MCF 10A (cell line): ENCODE measurements at places on chromosomes 7 and 10.

- DNase-seq, result no peak
Observed at GRCh38 chr7:99409806-99410205, 1.0 kb downstream of the BUD31 start.

DNA sequence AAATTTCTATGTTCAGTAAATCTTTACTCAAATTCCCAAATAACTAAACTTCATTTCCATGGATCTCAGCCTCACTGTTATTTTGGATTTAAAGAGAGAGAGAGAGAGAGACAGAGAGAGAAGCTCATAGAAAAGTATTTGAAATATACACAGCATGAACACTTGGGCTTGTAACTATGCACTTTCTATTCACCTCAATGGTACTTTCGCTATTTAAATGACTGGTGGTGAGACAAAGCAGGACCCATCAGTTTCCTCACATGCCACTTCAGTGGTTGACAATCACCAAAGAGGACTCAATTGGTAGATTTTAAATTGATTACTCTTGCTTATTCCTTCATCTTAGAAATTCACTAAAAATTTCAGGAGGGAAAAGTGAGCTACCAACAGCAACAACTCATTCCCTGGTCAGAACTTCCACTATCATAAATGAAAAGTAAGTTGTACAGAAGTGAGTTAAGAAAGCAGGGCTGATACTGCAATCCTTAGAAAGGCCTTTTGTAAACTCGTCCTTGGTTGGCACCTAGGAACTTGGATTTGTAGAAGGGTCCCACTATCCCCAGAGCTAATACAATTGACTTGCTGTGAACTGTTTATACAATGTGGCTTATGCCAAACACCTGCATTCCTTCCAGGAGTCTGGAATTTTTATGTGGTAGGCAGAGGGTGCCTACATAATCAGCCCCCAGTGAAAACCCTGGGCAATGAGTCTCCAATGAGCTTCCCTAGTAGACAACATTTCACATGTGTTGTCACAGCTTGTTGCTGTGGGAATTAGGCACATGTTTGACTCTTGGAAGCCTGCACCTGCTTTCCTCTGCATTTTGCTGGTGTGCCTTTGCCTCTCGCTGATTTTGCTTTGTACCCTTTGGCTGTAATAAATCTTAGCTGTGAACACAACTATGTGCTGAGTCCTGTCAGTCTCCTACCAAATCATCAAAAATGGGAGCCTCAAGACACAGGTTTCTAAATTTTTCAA is 10.8 kb downstream of the ERLIN1 start:
- no peak for DNase-seq

- no peak for DNase-seq
Observed at GRCh38 chr7:42167206-42167605, 69.8 kb downstream of the GLI3 start.

GRCh38 chr7:66549466-66549865 is 79.2 kb upstream of the KCTD7 start:
- DNase-seq, result no peak

DNA sequence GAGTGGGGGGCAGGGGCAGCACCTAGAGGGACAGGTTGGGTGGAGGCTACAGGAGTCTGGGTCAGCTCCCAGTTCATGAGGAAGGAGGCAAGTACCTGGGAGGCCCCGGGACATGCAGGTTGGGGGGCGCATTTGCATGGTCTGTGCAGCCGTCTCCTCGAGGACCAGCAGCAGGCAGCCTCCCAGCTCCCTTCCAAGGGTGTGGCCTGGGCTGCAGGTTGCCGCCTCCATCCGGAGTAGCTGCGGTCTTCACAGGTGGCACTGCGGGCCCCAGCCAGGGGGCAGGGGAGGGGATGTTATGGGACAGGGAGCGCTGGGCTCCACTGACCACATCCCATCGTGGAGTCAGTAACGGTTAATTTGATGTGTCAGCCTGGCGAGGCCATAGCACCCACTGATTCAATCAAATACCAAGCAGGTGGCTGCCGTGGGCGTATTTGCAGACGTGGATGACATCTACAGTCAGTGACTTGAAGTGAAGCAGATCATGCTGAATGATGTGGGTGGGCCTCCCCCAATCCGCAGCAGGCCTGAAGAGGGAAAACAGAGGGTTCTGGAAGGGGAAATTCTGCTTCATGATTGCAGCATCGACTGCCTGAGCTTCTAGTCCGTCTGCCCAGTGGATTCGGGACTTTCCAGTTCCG is 81.6 kb downstream of the PRKAG2 start:
- peak; percentile 29 for DNase-seq

DNA sequence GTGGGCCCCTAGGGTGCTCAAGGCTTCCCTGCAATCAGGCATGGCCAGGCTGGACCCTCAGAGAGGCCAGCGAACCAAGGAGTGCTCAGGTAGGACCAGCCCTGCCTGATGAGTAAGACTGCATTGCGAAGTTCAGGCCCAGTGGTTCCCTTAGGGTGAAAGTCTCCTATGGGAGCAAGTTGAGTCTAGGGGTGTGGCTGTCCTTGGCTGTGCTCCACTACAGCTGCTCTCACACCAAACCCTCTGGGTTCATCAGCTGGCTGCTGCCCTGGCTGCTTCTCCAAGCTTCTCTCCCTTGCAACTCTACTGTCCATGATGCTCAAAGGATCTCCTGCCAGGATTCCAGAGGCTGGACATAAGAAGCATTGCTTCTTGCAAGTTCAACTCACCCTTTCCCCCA is 18.7 kb downstream of the FAM25A start:
- peak; percentile 93 for DNase-seq

- DNase-seq, result peak; percentile 38
Observed at GRCh38 chr7:40815512-40815911, 680.7 kb downstream of the SUGCT start.

GRCh38 chr7:14144109-14144508 is 154.6 kb upstream of the ETV1 start:
- DNase-seq, result no peak
